ENCODE measurements at places on chromosomes 5 and 9. TPM values are rescaled to one million over a fixed set of nuclear protein-coding genes. Genes with fewer than 3 reads are reported as not detected.

The PCDHA8 gene
- total RNA-seq = not detected

The MARCHF3 gene
- 1.2 TPM for total RNA-seq

The IL9 gene
- total RNA-seq = not detected

The CCDC171 gene
- 0.98 TPM for total RNA-seq

The MCIDAS gene
- not detected for total RNA-seq

The SLC1A1 gene
- total RNA-seq = 0.07 TPM

The PRDM9 gene
- not detected for total RNA-seq

The AGXT2 gene
- not detected for total RNA-seq

The SLC1A3 gene
- total RNA-seq = not detected

The BSPRY gene
- total RNA-seq = 7.4 TPM

The TERT gene
- 11.2 TPM for total RNA-seq
